NCI-H69 (cell line): ENCODE measurements at places on chromosomes 12 and 14.

DNA sequence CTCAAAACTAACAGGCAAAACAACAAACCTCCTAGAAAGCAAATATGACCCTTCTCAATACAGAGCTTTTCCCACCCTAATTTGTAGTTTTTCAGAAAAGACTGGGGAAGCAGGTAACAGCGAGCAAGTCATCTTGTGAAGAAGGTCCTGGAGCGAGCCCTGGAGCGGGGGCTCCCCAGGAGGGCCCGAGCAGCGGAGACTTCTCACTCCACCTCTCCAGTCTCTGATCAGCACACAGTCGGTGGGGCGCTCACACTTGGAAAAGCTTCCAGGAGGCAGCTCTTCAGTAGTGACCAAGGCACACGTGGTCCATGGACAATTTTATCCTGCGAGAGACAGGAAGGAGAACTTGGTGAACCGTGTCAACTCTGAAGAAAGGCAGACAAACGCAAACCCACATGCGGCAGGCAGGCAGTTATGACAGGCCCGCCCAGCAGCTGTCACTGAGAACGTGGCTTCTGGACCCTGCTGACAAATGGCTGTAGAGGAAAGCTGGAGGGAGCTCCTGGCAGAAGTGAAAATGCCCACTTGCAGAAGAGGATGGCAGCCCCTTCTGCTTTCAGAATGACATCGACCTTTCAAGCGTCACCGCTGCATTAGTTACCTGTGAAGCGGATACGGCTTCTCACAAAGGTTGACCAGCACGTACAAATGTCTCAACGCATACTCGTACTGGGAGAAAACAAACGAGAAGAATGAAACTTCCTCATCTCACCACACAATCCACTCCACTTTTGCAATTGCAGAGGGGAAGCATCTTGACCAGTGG, 44.2 kb downstream of the LGMN start:
- DNase-seq = peak; percentile 20

DNA sequence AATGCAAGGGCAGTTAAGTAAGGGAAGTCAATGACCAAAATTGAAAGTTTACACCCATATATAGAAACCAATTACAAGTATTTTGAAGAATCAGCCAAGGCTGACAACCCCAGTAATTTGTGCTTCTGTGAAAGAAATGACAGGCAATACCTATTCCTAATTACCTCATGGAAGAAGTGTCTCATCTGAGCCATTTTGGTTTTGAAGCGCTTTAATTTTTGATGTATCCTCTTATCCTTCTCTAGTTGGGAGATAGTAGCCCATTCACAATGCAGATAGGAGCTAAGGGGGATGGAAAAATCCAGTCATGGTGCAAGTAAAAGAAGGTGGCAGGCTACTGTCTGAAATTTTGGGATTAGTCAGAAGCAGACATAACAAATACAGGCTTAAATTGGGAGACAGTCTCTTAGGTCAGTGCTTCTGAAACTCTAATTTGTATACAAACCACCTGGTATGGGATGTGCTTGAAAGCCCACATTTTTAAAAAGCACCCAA, 30.4 kb upstream of the SUPT16H start:
- DNase-seq = no peak

- no peak for DNase-seq
Observed at GRCh38 chr14:60989599-60989998, 8.6 kb downstream of the SLC38A6 start.

- DNase-seq = no peak
Observed at GRCh38 chr12:47769234-47770085, 3.6 kb upstream of the SLC48A1 start.

- DNase-seq = no peak
Observed at GRCh38 chr12:15887043-15887817, 5.0 kb downstream of the STRAP start.

GRCh38 chr12:91326058-91327027, 143.7 kb upstream of the DCN start:
- DNase-seq = peak; percentile 65

DNA sequence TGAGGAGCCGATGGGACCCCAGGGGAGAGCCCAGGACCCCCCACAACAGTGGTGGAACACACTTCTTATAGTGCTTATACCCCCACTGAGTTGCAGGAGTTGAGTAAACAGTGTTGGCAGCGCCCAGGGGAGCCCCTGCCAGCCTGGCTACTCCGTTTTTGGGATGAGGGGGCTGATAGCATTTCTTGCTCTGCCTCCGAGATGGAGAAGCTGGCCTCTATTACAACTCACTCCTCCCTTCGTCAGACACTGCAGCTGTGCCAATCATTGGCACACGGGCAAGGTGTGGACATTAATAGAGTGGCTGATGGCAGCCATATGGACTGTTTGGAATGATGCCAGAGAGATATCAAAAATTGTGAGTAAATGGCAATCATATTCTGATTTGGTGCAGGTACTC, 94.9 kb upstream of the TMPO start:
- DNase-seq = peak; percentile 76

- peak; percentile 56 for DNase-seq
Observed at GRCh38 chr12:106581543-106582248, 1.1 kb upstream of the RFX4 start.

DNA sequence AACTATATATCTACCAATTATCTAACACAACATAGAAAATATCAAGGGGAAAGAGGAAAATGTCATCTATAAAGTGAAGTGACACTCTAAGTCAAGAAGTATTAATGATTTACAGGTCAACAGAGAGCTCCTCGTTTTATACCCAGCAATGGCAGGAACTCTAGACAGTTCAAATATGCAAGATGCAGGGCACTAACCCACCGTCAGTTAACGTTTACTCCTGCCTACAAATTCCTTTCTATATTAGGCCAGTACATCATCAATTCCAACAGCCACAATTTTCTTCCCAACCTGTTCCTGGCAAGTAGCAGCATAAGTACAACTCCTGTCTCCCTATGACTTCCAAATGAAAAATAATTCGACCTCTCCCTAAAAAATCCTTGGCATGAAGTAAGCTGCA, 9.0 kb upstream of the KANSL2 start:
- DNase-seq = no peak

DNA sequence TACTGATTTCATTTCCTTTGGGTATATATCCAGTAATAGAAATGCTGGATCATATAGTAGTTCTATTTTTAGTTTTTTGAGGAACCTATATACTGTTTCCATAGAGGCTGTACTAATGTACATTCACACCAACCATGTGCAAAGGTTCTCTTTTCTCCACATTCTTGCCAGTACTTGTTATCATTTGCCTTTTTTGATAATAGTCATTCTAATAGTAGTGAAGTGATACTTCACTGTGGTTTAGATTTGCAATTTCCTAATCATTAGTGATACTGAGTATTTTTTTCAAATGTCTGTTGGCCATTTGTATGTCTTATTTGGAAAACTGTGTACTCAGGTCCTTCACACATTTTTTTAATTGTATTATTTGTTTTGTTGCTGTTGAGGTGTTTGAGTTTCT, 148.2 kb upstream of the NAV3 start:
- DNase-seq = no peak

DNA sequence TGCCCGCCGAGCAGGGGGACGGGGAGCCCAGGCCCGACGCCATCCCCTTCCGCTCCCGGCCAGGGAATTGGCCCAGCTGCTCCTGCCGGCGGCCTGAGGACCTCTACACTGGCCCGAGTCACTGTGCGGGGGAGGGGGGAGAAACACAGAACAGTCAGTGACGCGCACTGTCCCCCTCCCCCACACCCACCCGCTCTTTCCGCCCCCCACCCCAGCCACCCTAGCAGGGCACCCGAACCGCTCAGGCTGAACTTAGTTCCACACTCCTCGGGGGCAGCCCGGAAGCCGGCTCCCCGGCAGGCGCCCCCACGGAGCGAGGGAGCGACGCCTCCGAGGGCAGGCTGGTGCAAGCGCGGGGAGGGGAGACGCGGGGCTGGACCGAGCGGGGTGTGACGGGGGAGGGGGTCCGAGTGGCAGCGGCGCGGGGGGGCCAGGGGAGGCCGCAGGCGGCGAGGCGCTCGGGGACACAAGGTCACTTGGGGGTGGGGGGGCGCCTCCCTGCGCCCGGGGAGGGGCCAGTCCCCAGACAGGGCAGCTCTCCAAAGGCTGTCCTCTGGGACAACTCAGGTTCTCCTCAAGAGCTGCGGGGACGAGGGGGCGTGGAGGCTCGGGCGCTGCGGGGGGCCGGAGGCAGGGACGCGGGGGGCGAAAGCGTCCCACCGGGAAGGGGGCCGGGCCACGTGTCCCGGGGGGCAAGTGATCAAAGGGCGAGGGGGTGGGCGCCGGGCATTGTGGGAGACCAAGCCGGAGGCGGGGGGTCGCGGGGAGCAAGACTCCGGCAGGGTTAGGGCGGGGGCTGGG, 648 bp downstream of the CHD4 start:
- peak; percentile 82 for DNase-seq

DNA sequence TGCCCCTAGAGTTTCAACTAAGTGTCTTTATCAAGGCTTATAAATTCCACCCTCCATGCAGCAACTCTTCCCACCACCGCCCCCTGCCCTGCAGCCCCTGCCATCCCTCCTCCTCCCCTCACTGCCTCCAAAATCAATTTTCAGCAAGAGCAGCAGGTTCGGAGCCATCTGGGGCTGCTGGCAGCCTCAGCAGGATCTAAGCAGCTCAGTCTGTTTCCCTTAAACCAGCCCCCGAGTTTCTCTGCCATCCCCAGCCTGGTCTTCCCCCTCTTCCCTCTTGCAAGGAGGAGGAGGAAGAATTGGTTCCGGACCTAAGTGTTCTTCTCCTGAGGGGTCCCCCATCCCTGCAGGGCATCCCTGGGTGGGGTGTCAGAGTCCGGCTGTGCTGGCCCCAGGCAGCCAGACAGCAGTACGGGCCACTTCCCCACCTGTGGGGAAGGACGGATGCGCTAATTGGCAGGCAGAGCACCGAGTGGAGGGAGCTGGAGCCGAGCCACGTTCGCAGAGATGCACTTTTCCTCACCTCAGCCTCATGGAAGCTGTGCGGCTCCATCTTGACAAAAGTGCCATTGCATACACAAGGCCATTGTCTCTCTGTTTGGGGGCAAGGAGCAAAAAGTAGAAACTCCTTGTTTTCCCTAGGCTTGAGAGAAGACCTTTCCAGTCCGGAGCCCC, 189.3 kb downstream of the KCNA5 start:
- DNase-seq = peak; percentile 94

DNA sequence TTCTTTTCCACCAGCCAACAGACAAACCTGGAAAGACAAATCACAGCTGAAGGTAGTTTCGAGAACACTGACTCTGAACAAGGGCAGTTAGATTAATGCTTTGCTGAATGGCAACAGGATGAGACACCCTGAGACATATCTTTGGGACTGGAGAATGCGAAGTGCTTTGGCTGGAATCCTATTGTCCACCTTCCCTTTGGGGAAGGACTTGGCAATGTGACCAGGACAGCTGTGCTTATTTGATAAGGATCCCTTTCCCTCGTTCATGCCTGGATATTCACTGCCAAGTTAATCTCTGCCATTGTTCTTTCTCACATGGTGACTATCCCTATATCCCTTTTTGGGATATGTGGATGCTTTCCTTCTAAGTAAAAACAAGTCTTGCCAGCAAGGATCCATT, 537.1 kb upstream of the SEL1L start:
- peak; percentile 20 for DNase-seq

- DNase-seq = no peak
Observed at GRCh38 chr12:89424389-89424788, 72.1 kb upstream of the DUSP6 start.

DNA sequence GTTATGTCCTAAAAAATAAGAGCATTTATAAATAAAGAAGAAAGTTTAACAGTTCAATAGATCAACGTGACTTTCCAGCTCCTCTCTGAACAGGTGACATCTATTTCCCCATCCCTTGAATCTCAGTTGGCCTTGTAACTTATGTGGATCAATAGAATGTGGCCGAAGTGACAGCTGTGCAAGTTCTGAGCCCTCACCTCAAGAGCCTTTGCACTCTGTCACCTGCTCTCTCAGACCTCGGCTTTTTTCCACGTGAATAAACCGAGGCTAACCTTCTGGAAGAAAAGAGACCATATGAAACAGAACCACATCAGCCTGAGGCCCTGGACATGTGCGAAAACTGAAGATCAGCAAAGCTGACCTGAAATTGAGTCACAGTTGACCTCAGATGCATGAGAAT, 253.0 kb downstream of the DAD1 start:
- DNase-seq = no peak

GRCh38 chr12:94059394-94060368, 88.7 kb upstream of the PLXNC1 start:
- no peak for DNase-seq

GRCh38 chr14:81178063-81178462, 42.7 kb downstream of the GTF2A1 start:
- peak; percentile 16 for DNase-seq

- no peak for DNase-seq
Observed at GRCh38 chr12:106757623-106758348, 16.7 kb upstream of the RIC8B start.

DNA sequence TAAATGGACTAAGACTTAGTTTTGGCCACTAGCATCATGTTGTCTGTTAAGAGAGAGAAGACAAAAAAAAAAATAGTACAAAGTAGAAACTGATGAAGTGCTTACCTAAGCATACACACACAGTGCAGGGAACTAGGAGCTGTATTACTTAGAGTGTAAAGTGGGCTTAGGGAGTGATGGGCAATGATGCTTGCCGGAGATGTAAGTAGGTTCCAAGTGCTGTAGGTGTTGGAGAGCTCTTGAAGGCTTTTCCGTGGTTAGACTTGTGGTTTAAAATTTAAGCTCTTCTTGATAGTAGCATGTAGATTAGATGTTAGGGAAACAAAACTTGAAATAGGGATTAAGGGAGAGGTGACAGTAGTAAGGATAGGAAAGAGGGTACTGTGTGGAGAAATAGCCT, 34.7 kb downstream of the MIA2 start:
- DNase-seq = peak; percentile 72

DNA sequence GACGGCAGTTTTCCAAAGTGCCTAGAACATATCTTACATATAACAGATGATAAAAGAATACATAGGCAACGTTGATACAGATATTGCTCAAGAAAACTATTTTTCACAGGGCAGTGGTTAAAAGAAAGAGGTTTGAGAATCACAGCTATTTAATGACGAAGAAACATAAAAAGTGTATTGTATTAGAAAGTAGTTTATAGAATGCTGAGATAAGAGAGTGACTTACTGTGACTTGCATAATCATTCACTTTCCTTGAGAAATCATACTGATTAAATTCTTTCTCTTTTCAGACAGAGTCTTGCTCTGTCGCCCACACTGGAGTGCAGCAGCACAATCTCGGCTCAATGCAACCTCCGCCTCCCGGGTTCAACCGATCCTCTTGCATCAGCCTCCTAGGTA, 57.7 kb downstream of the PPP1R12A start:
- DNase-seq = no peak

DNA sequence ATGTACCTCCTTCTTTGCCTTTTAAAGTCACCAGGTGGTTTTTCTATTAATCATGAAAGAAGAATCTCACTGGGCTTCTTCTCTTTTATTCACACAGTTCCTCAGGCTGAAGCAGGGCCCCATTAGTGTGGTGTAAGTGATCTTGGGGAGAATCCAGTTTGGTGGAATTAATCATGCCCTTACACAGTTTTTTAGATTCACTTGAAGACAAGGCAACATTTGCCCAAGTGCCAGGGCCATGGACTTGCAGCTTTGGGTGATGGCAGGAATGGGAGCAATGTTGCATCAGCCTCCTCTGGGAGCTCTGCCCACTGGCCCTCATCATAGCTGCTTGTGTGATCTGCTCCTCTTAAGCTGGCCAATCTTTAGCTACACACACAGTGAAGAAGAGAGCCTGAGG, 33.8 kb downstream of the KCNK10 start:
- DNase-seq = no peak
